Ovary (tissue), 10 donors: ENCODE measurements at places on chromosomes 5 and 9. TPM values are rescaled to one million over a fixed set of nuclear protein-coding genes. Genes with fewer than 3 reads are reported as not detected.

Gene IFT74
- 16.2 TPM for total RNA-seq

Gene DAB2
- total RNA-seq, result 25.0 TPM

Gene DAPK1
- 133 TPM for total RNA-seq

Gene MCC
- total RNA-seq, result 125 TPM

Gene FRRS1L
- total RNA-seq, result 49.8 TPM

Gene EPB41L4A
- 7.3 TPM for total RNA-seq

Gene TCF7
- 15.2 TPM for total RNA-seq

Gene CDC25C
- 0.23 TPM for total RNA-seq

Gene PKD2L2
- not detected for total RNA-seq

Gene VAV2
- 7.8 TPM for total RNA-seq

Gene LCN1
- not detected for total RNA-seq

Gene NME5
- total RNA-seq, result 7.2 TPM

Gene HSPA9
- 147 TPM for total RNA-seq

Gene MYOZ3
- 2.0 TPM for total RNA-seq

Gene OR2S2
- not detected for total RNA-seq

Gene TAF11L10
- not detected for total RNA-seq

Gene GKAP1
- total RNA-seq, result 12.6 TPM

Gene PCDHA1
- total RNA-seq, result not detected

Gene PFN3
- not detected for total RNA-seq

Gene RASGRF2
- total RNA-seq, result 23.0 TPM

Gene SPATA31A3
- not detected for total RNA-seq

Gene C5orf58
- total RNA-seq, result not detected

Gene LIX1
- 0.20 TPM for total RNA-seq

Gene ARHGEF39
- total RNA-seq, result 0.18 TPM

Gene ABLIM3
- total RNA-seq, result 1.7 TPM

Gene SWI5
- total RNA-seq, result 22.4 TPM

Gene STKLD1
- total RNA-seq, result 1.2 TPM

Gene TENT4A
- total RNA-seq, result 29.5 TPM

Gene IL7R
- total RNA-seq, result 3.7 TPM

Gene SV2C
- total RNA-seq, result 0.72 TPM

Gene ARHGAP26
- 16.2 TPM for total RNA-seq

Gene TPRN
- 16.7 TPM for total RNA-seq
